ENCODE measurements at places on chromosomes 1 and 21.

DNA sequence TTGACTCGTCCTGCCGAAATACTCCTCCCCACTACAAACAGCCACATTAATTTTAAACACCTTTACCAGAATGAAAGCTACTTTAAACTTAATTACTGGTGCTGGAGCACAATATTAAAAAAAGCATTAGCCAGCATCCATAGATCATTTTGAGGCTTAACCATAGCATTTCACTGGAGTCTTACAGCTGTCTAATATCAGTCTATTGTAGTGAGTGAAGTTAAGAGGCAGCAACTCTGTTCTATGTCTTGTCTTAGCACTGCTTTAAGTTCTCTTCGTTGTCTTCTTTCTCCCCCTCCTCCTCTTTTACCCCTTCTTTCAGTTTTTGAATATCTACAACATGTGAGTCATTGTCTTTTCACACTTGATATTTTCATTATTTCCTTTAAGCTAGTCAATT lies 49.3 kb downstream of the ADGRL2 start:
- no peak for DNase-seq

- DNase-seq, result peak; percentile 36
Observed at GRCh38 chr1:33231166-33231565, 25.1 kb upstream of the ZNF362 start.

DNA sequence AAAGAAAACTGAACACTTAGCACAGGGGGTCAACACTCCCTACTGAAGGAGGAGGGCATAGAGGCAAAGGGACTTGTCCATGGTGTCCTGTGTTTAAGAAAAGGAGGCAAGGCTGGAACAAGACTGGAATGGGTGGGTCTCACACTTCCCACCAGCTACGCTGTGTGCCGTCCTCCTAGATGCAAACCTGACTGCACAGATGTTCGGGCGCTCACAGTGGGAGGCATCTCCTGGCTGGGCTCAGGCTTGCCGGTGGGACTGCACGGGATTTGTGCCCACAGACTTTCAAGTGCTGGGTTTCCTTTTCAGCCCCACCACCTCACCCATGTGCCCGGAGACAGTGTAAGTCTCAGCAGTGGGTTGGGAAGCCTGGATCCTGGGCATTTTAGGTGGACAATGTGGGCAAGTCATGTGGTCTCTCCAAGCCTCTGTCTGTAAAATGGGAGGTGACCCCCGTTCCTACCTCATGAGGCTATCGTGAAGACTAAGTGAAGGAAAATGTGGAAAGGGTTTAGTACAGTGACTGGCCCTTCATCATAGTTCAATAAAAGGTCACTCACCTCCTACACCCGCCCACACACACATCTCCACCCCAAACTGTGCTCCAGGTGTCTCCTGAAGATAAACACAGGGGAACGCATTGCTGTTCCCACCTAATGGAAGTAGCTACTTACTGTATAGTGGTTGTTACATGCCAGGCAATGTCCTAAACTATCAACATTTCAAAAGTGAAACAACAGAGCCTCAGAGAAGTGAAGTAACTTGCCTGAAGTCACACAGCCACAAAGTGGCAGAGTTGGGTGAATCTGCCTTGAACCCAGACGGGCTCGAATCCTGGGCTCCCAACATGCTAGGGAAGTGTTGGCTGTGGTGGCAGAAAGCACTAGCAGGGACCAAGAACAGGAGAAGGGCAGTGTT lies 36.0 kb downstream of the ATP1A1 start:
- DNase-seq, result no peak

DNA sequence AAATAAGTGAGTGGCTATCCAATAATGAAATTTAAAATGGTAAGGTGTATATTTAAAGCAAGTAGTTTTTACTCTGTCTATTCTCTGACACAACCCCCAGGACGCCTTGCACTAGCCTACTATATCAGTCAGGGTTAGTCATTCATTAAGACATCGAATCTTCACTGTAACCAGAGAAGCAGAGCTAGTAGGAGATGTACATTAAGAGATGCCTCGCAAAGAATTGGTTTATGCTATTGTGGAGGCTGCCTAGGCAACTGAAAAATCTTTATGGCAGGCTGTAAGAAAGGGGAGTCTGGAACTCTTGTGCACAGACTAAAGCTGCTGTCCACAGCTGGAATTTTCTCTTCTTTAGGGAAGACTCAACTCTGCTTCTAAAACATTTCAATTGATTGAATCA lies 28.8 kb downstream of the NTNG1 start:
- no peak for DNase-seq

Measured in fibroblast of the aortic adventitia (primary cell).